ENCODE measurements at places on chromosomes 1 and 21.
A peak's percentile ranks its signal among the peaks of the same experiment; 100 is the strongest.

GRCh38 chr1:226984521-226985238, 44.6 kb downstream of the COQ8A start:
- H3K36me3 ChIP-seq, result peaks cover 26% of the 10 kb centered on the region
- peaks cover 5% of the 10 kb centered on the region for H3K27me3 ChIP-seq
- no peak overlapping the region for H3K4me3 ChIP-seq
- H3K4me1 ChIP-seq, result no peaks in the 10 kb centered on the region

- H3K36me3 ChIP-seq, result no peaks in the 10 kb centered on the region
- no peaks in the 10 kb centered on the region for H3K4me1 ChIP-seq
- no peak overlapping the region for H3K4me3 ChIP-seq
- H3K27me3 ChIP-seq, result peaks cover 10% of the 10 kb centered on the region
- no peak overlapping the region for H3K27ac ChIP-seq
Measured at GRCh38 chr1:244749230-244750016, 86.0 kb upstream of the COX20 start.

- peak overlapping the region; percentile 29 for H3K27ac ChIP-seq
- no peak for DNase-seq
- no peaks in the 10 kb centered on the region for H3K36me3 ChIP-seq
- no peak overlapping the region for H3K4me3 ChIP-seq
Measured at GRCh38 chr1:45908611-45909140, 105.3 kb downstream of the MAST2 start.

GRCh38 chr1:3503525-3503886, 49.0 kb downstream of the ARHGEF16 start:
- no peaks in the 10 kb centered on the region for H3K36me3 ChIP-seq
- H3K27me3 ChIP-seq, result peaks cover 1% of the 10 kb centered on the region
- H3K4me1 ChIP-seq, result peaks cover 18% of the 10 kb centered on the region
- peak overlapping the region; percentile 98 for H3K27ac ChIP-seq
- no peak overlapping the region for H3K4me3 ChIP-seq
- no peak for DNase-seq

DNA sequence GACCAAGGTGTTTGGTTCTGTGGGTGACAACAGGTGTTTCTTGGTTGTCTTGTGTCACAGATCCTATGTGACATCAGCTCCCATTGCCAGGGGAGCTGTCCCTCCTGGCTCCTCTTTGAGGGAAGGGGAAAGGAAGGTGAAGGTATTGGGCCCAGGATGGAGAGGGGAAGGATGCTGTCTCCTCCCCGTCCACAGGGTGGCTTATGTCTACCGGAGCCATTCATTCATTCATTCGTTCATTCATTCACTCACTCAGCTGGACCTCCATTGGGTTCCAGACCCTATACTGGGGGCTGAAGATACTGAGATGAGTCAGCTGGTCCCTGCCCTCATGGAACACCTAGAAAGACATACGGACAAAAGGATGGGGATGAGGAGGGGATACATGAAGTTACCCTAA, 38.9 kb downstream of the EPHB2 start:
- H3K36me3 ChIP-seq, result no peaks in the 10 kb centered on the region
- DNase-seq, result no peak
- peaks cover 69% of the 10 kb centered on the region for H3K4me1 ChIP-seq
